ENCODE measurements at places on chromosomes 1 and 21.

GRCh38 chr1:156618853-156619581 lies at the start of gene HAPLN2:
Gene HAPLN2 (plus strand): TSS chr1:156619415. CDS start chr1:156623491, 4,076 bp downstream.
- no peak for DNase-seq

DNA sequence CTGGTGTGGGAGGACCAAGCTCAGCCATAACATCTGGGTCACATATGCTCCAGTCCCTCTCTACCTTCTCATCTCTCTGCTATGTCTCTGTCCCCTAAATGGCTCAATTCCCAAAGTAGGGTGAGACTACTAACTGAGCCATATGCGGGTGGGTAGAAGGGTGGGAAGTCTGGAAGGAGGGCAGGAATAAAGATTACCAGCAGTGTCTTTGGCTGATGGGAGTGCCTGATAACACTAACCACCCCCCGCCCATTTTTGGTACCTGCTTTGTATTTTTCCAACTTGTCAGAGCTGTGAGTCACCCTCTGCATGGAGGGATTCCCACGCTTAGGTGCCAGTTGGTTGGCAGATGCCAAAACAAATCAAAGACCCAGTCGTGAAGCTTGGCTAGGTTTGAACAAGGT lies 14.9 kb upstream of the SSBP3 start:
- no peak for DNase-seq

GRCh38 chr1:102089791-102090190 lies 93.1 kb upstream of the OLFM3 start:
- DNase-seq = no peak

DNA sequence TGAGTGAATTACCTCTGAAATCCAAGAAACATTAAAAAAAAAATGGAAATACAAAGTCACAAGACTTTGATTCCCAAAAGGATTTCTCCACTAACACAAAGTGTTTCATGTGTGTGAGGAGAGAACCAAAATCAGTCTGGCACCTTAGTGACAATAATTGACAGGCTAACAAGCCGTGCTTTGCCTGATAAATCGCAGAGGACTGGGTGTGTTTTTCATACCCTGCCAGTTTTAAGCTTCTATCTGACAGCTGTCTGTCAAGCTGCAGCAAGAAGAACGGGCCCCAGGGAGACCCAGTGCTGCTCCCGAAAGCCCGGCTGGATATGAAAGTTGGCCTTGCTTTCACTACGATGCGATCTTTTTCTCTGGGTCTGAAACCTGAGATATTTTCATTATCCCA lies 101.6 kb upstream of the KCNK2 start:
- no peak for DNase-seq

- DNase-seq = no peak
Measured at GRCh38 chr1:21930629-21931170, 6.4 kb downstream of the HSPG2 start.

- no peak for DNase-seq
Measured at GRCh38 chr1:2360588-2361364, 30.6 kb downstream of the MORN1 start.

GRCh38 chr1:193156822-193157142 lies 29.6 kb downstream of the B3GALT2 start:
- DNase-seq = no peak

GRCh38 chr1:46569884-46570725 lies 18.7 kb upstream of the KNCN start:
- no peak for DNase-seq

DNA sequence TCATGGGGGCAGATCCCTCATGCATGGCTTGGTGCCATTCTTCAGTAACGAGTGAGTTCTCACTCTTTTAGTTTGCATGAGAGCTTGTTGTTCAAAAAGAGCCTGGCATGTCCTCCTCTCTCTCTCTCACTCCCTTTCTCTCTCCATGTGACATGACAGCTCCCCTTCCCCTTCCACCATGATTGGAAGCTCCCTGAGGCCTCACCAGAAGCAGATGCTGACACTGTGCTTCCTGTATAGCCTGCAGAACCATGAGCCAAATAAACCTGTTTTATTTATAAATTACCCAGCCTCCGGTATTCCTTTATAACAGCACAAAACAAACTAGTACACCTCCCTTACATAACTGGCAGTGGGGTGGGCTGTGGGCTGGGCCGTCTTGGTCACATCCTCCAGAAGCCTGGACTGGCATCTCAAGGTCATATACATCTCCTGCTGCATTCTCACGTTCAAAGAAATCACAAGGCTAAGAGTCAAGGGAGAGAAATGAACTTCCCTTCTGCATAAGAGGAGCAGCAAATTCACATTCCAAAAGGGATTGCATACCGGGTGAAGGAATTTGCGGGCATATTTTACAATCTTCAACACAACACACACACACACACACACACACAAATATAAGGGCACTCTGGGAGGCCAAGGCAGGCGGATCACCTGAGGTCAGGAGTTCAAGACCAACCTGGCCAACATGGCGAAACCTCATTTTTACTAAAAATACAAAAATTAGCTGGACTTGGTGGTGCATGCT lies 2.3 kb upstream of the CCSAP start:
- no peak for DNase-seq

DNA sequence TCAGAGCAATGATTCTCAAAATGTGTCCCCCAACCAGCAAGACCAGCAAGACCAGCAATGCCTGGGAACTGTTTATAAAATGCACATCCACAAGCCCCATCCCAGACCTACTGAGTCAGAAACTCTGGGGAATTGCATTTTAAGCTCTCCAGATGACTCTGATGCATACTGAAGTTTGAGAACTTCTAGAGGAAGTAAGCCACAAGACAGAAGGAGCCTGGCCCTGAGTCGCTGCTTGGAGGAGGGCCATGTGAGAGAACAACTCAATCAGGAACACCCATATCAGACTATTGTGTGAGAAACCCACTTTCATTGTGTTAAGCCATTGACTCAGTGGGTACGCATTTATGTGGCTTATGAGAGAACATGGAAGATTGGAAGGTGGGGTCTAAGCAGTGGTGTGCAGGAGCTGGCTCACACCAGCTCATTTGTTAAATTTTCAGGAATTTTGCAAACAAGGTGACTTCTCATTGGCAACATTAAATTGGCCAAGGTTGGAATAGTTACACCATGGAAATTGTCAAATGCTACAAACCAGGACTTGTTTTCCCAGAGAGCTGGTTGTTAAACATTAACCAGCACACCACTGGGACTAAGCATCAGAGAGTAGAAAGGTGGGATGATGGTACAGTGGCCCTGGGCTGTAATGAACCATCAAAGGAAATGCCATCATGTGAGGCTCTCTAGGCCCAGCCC lies 38.9 kb downstream of the ATP1A1 start:
- no peak for DNase-seq

GRCh38 chr21:41425954-41426675 lies at the start of gene MX1:
Gene MX1 (plus strand): TSS chr21:41426239. CDS start chr21:41432071, 5,832 bp downstream.
- peak; percentile 6 for DNase-seq

DNA sequence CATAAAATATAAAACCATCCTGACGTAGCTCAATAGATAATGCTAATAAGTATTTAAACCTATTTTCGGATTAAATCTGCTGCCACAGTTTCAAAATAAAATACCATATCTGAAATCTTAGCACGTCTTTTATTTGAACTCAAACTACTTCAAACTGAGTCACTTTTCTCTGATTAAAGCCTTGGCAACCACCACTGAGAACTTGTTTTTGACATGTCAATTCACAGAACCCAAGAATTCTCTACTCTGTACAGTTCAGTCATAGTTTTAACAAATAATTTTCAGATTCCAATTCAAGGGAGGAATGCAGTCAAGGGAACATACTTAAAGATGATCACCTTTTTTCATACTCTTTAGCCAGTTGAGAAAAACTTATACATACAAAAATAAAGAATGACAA lies 643.2 kb downstream of the KCNT2 start:
- no peak for DNase-seq

DNA sequence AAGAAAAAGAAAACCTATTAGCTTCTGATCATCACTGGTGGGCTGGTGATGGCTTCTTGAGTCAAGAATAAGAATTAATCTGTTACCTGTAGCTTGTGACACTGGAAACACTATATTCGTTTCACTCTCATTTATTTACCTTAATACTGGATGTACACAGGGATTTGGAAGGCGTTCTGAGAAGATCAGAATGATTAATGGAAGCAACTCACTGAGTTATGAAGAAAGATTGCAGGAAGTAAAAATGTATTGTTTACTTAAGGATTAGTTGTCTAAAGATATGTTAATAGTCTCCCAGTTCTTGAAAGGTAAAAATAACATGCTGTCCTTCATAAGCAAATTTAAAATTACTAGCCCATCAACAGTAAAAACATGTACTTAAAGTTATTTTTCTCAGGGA lies 644.9 kb upstream of the NCAM2 start:
- DNase-seq = no peak

DNA sequence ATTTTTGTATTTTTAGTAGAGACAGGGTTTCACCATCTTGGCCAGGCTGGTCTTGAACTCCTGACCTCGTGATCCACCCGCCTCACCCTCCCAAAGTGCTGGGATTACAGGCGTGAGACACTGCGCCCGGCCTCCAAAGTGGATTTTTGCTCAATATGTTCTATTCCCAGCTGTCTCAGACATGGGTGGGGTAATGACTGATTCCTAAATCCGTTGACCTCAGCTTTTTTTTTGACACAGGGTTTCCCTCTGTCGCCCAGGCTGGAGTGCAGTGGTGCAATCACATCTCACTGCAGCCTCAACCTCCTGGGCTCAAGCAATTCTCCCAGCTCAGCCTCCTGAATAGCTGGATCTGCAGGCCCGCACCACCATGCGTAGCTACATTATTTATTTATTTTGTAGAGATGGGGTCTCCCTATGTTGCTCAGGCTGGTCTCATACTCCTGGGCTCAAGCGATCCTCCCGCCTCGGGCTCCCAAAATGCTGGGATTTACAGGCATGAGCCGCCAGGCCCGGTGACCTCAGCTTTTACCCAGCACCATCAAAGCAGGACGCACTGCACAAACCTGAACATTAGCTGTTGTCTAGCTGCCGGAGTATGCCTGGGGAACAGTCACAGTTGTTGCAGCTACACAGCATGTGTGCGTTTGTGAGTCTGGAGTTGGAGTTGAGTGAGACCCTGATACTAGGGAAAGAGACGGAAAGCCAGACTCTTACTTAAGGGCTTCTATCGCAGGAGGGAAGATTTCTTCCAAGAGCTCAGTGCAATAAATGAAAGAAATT lies 43.7 kb upstream of the PSEN2 start:
- no peak for DNase-seq

Data from KG1 (cell line).